ENCODE measurements at places on chromosomes 3 and 15.

GRCh38 chr3:134933997-134934396 lies 138.9 kb downstream of the EPHB1 start:
- no peak for DNase-seq

GRCh38 chr3:197082871-197083270 lies 53.3 kb upstream of the MELTF start:
- no peak for DNase-seq

DNA sequence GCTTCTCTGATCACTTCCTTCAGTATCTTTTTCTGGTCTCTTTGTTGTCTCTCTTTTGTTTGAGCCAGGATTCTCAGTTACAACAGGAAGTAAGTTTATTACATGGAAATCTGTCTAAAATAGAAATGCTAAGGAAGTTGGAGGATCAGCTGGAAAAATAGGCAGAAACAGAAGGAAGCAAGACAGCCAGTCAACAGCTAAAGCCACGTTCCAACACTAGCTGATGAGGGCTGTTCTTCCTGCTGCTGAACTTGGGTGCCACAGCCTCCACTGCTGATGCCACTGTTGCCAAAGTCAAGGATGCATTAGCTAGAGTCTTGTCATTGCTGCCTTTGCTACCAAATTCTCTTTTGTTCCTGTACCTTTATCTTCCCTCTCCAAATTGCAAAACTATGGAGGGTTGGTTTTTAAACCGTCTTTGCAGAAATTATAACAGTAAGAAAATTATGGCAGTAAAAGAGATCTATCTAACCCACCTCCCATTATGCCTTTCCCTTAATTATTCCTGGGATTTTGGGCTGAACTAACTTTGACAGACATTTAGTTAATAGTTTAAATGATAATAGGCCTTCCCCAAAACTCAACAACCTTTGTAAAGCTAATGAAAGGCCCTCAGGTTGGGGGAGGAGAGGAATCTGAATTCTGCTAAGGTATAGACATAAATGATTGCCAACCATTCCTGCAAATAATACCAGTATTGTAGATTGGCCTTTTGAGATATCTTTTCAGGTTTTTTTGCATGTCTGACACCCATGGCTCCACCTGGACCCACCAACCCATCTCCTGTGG lies 27.4 kb upstream of the OR5K4 start:
- no peak for DNase-seq

- DNase-seq, result no peak
Observed at GRCh38 chr3:44419116-44419922, 58.2 kb downstream of the ZNF445 start.

- no peak for DNase-seq
Observed at GRCh38 chr3:190644766-190645165, 130.9 kb downstream of the IL1RAP start.
